ENCODE measurements at places on chromosomes 13 and 19.

DNA sequence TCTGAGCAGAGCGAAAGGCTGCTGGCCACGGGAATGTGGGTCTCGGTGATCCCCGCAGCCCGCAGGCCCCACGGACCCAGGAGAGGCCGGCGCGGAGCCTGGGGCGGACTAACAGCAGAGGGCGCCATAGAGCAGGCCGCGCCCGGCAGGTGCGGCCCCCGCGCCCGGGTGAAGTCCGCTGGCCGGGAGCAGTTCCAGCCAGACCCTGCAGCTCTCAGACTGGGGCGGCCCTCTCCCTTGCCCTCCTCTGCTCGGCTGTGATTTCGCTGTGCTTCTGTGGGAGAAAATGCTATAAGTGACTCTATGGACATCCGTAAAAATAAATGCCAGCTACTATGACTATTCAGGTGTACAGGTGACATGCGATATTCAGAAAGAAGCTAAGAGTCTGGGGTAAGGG lies 37.7 kb downstream of the GSX1 start:
- peak; percentile 48 for DNase-seq

DNA sequence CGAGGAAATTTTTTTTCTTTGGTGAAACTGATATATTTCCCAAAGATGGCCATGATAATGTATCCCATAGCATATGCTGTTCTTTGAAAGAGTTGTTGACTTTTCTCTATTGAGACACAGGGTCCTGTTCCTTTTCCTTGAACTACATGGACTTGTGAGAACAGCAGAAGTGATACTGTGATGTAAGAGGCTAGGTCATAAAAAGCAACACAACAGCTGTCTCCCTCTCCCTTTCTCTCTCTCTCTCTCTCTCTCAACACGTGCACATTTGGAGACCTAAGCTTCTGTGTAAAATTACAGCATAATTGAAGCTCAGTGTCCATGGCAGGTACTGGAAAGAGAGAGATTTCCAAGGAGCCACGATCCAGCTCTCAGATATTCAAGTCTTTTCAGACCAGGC lies 1712.4 kb downstream of the EFNB2 start:
- no peak for DNase-seq

- no peak for DNase-seq
Observed at GRCh38 chr19:9054765-9055164, 32.1 kb upstream of the OR1M1 start.

- no peak for DNase-seq
Observed at GRCh38 chr13:113783966-113784644, 25.1 kb downstream of the TMEM255B start.

DNA sequence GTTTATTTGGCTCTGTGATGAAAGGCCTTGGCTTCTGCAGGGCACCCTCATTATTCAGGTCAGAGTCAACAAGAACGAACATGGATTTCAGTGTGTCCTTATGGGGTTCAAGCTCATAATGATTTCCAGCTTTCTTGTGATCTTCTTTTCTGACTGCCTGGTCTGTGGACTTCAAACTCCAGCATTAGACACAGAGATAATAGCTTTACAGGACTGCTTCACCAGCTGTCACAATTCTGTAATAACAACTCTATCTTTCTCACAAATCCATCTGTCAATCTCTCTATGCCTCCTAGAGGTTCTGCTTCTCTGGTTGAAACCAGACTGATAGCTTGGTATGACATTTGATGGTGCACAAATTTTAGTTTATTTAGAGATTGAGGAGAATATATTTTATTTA lies 13.1 kb upstream of the SLITRK6 start:
- no peak for DNase-seq

DNA sequence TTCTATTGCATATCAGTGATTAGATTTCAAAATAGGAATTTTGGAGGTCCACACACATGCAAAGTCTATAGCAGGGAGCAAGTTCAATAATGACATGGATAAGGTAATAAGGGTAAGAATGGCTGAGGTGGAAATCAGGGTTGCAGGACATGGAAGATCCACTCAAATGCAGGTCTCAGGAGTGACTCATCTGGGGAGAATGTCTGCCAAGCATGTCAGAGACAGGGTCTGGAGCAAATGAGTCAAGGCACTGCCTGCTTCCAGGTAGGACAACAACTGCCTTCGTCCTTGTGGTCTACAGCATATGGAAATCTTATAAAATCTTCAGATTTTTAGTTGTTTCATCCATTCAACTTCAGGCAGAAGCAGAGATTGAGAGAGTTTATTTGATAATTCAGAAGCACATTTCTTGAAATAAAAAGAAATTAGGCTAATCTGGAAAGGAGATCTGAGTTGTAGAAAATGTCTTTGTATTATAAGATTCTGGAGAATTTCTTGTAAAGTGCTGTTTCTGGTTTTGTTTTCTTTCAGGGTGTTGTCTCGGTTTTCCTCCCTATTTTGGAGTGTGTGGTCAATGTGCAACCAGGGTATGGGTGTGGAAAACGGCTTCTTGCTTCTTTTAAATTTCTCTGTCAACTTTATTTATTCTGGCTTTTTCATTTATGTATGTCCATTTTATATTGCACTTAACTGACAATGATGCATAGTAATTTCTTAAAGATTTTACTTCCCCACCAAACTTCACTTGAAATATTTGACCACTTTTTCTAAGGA lies 748.8 kb downstream of the LIG4 start:
- no peak for DNase-seq

- no peak for DNase-seq
Observed at GRCh38 chr13:59776924-59777690, 386.6 kb downstream of the DIAPH3 start.

GRCh38 chr19:28009696-28010095 lies 1203.3 kb downstream of the UQCRFS1 start:
- DNase-seq = no peak

DNA sequence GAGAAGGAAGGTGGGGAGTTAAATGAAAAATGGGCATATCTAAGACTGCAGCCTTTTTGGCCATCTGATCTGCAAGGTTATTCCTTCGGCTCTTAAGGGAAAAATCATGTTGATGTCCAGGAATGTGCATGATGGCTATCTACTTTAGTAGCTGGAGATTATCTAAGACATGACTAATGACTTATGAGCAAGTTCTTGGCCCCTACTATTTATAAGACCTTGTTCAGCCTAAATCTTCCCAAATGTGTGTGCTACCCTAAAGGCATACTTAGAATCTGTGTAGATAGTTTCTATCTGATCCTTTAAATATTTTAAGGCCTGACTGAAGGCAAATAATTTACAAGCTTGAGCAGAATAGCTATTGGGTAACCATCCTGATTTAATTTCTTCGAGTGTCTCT lies 41.8 kb upstream of the CD177 start:
- no peak for DNase-seq

GRCh38 chr13:90806892-90807291 lies 540.6 kb upstream of the MIR17HG start:
- DNase-seq = no peak

DNA sequence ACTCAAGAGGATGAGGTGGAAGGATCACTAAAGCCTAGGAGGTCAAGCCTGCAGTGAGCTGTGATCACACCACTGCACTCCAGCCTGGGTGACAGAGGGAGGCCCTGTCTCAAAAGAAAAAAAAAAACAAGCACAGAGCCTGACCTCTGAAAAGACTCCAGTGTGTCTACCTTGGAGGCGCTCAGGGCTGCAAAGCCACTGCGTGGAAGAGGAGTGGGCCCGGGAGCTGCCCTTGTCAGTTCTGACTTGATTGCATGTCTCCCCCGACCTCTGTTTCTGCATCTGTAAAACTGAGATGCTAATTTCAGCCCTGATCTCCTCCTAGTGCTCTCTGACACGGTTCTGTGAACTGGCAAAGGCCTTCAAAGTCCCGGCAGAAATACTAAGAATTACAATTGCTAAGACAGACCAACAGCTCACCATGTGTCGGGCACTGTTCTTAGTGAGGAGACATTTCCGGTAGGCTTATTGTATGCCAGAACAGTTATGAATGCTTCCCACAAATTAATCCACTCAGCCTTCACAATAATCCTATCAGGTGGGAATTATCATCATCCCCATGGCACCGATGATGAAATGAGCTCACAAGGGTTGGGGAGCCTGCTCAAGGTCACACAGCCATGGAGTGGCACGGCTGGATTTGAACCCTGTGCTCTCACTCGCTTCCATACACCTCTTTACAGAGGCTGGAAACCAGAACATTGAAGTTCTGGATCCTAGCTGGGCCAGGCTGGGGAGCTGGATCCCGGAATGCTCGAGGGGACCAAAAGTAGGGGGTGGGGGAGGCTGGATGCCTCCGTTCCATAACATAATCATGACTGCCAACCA lies 3.5 kb downstream of the AKT2 start:
- DNase-seq = no peak

DNA sequence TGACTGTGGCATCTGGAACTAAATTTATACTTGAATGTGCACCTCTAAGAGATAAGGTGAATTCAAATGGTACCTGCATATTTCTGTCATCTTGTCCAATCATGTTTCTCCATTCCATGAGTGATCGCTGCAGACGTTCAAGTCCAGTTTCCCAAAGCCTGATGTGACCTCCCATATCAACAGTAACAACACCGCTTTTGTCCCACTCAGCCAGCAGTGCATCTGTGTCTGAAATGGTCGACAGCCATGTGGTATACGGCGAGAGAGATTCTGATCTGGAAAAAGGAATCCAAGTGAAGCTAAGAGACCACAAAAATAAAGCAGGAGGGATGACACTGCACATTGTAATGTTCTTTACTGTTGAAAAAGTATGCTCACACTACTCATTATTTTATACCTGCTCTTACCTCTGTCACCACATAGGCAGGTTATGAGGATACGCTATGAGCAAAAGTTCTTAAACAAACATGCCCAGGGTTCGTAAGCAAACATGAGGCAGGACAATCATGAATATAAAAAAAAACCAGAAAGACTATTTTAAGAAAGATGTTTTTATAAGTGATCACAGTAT lies 213.6 kb downstream of the RGCC start:
- no peak for DNase-seq

- no peak for DNase-seq
Observed at GRCh38 chr13:67228031-67228430, 2.1 kb downstream of the PCDH9 start.

DNA sequence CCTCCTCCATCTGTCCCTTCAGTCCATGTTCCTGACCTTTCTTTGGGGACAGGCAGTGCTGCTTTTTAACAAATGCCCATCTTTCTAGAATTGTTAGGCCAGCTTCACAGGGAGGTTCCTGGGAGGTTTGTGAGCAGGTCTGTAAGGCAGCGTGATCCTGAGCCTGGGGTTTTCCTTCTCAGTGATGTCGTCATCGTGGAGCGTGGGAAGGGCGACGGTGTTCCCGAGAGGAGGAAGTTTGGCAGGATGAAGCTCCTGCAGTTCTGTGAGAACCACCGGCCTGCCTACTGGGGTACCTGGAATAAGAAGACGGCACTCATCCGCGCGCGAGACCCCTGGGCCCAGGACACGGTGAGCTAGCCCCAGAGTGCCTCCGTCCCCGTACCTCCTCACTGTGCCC lies 26.8 kb downstream of the CHAF1A start:
- DNase-seq = no peak

DNA sequence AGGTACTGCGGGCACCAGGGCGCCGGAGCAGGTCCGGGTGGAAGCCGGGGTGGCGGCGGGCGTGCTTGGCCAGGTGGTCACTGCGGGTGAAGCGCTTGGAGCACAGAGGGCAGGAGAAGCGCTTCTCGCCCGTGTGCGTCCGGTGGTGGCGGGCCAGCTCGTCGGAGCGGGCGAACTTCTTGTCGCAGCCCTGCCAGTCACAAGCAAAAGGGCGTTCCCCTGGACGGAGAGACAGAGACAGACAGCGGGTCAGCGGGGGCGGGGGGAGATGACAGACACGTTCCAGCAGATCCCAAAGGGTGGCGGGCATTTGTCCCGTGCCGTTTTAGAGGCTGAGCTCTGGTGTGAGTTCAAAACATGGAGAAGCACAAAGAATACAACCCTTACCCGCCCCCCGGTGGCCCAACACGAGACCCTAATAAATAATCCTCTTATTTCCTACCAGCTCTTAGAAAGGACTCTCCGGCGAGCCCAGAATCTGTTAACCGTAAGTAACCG lies 6.3 kb upstream of the REXO1 start:
- no peak for DNase-seq

GRCh38 chr13:21913010-21913409 lies 242.1 kb downstream of the FGF9 start:
- peak; percentile 5 for DNase-seq
